ENCODE measurements at places on chromosomes 2 and 18. TPM values are rescaled to one million over a fixed set of nuclear protein-coding genes. Genes with fewer than 3 reads are reported as not detected.

Gene DYSF
- 9.8 TPM for total RNA-seq

Gene HOXD8
- not detected for total RNA-seq

Gene C2orf78
- not detected for total RNA-seq

Gene FOSL2
- 118 TPM for total RNA-seq

Gene TMEM150A
- 12.2 TPM for total RNA-seq

Gene EPB41L3
- 89.9 TPM for total RNA-seq

Gene PHOSPHO2
- total RNA-seq, result 1.3 TPM

Gene CKAP2L
- total RNA-seq, result 4.9 TPM

Measured in placental epithelial cell (primary cell).